ENCODE measurements at places on chromosomes 5 and 9.

GRCh38 chr5:1484730-1485578 is 38.8 kb downstream of the LPCAT1 start:
- DNase-seq: no peak

DNA sequence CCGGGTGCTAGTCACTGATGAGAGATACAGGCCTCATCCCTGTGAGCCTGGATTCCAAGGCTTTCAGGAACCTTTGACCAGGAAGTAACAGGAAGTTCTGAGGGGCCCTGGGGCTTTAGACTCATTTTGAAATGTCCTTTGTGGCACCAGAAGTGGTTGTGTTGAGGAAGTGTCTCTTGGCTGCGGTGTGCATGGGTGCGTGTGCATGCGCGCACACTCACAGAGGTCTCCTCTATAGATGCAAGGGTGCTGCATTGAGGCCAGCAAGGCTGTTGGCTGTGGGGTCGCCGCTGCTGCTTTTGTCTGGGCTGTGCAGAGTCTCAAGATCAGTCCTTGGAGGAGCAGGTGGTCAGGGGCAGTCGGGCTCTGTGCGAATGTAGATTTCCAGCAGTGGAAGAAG is 7.6 kb downstream of the RAB24 start:
- no peak for DNase-seq

DNA sequence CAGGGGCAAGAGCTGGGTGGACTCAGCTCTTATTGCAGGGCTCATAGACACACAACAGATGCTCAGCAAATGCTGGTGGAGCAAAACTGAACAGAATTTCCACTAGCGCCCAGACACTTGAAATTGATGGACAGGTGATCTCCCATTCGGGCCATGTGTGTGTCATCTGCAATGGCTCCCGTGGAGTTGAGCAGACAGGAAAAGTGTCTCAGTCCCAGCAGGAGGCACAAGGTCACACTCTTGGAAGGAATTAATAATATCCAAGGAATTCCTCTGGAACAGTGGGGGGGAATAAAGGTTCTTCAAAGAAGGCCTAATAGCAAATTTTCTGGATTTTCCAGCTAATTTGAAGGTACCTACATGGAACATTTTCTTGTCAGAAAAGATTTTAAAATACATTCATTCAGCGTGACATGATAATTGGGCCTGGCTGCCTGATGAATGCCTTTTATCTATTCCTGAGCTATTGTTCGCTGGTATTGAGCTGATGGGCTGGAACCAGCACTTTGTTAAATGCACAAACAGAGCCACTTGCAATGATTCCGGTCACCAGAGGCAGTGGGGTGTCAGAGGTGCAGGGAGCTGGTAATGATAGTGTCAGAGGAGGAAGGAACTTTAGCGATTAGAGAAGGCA is 31.5 kb upstream of the ALDH1B1 start:
- peak; percentile 81 for DNase-seq

- DNase-seq: no peak
Observed at GRCh38 chr5:79193643-79194042, 42.3 kb upstream of the JMY start.

DNA sequence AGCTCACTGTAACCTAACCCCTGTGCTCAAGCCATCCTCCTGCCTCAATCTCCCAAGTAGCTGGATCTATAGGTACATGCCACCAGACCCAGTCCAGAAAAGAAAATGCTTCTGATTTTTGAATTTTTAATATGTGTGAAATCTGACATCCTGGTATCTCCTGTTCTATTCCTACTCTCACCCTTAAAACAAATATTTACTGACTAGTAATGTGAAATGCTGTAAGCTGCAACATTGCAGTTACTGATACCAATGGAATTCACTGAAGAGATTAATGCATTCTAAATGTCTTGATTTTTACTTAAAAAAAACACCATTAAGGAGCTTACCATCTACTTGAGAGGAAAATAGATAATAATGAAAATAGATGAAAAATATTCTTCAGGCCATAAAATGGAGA is 162.7 kb upstream of the TSLP start:
- DNase-seq: no peak

- DNase-seq: no peak
Observed at GRCh38 chr5:160251406-160252155, 22.3 kb downstream of the FABP6 start.

- DNase-seq: peak; percentile 63
Observed at GRCh38 chr9:96566498-96567202, 53.0 kb downstream of the CDC14B start.

- peak; percentile 2 for DNase-seq
Observed at GRCh38 chr9:106620866-106621265, 242.1 kb upstream of the ZNF462 start.

GRCh38 chr9:130172161-130172857 is at the start of gene NCS1:
Gene NCS1 (plus strand): TSS chr9:130172404. CDS start chr9:130172664, 260 bp downstream.
- DNase-seq: peak; percentile 78

DNA sequence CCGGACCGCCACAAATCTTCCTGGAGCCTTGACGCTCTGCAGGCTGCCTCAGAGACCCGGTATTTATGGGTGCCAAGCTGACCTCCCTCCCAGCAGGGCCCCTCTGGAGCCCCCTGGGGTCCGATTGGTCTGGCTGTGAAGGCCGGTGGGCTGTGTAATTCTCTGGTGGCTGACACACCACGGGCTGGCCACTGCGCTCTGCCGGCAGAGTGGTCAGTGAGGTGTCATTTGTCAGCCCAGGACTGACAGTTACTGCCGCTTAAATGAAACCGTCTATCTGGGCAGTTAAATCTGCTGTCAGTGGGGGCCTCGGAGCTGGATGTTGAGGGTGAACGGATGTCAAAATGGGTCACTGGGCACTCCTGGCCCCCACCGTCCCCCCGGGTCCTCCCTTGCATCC is 10.7 kb downstream of the NR5A1 start:
- no peak for DNase-seq

- peak; percentile 51 for DNase-seq
Observed at GRCh38 chr5:171570244-171570825, 150.9 kb downstream of the FGF18 start.

DNA sequence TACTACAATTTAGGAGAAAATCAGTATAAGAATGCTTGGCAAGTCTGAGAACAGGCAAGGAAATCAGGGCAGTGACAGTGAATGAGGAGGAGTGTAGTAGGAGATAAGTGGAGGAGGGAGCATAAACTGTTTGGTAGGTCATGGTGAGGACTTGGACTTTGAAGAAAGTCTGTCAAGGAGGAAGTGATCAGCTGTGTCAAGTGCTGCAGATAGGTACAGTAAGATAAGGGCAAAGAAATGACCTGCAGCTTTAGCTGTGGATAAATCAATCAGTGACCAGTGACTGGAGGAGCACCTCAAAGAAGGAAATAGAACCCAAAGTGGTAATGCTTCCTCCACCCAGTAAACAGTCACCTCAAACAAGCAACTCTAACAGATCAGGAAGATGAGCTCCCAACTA is 106.3 kb downstream of the RAPGEF6 start:
- no peak for DNase-seq

GRCh38 chr9:90842996-90843395 is 41.4 kb downstream of the SYK start:
- DNase-seq: no peak

- peak; percentile 84 for DNase-seq
Observed at GRCh38 chr9:91047993-91048607, 246.5 kb downstream of the SYK start.

- no peak for DNase-seq
Observed at GRCh38 chr9:128499920-128500319, 4.6 kb upstream of the GLE1 start.

DNA sequence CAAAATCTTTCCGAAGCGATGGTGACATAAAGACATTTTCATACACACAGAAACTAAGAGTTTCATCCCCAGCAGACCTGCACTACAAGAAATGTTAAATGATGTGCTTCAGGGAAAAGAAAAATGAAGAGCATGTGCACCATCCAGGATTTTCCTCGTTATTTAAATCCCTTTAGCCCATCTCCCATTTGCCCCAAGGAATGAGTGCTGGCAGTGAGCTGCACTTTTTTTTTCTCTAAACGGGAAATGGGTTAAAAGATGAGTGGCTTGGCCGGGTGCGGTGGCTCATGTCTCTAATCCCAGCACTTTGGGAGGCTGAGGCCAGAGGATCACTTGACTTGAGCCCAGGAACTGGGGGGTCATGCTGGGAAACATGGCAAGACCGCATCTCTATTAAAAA is 6.8 kb upstream of the LRRC14B start:
- peak; percentile 27 for DNase-seq

DNA sequence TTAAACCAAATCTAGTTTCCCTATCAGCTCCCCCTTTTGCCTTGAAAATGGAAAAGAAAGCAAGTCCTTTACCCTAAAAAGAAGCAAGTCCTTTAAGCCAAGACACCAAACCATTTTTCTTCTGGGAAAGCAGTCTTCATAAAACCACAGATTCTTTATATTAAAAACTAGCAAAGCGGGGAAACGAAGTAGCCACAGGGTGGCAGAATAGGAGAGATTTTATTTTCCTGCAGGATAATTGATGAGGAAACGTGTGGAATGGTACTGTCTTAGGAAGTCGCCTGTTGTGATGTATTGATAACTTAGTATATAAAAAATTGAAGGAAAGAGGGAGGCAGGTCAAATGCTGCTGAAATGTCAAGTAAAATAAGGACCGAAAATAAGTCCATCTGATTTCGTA is 41.1 kb downstream of the ZNF883 start:
- no peak for DNase-seq

DNA sequence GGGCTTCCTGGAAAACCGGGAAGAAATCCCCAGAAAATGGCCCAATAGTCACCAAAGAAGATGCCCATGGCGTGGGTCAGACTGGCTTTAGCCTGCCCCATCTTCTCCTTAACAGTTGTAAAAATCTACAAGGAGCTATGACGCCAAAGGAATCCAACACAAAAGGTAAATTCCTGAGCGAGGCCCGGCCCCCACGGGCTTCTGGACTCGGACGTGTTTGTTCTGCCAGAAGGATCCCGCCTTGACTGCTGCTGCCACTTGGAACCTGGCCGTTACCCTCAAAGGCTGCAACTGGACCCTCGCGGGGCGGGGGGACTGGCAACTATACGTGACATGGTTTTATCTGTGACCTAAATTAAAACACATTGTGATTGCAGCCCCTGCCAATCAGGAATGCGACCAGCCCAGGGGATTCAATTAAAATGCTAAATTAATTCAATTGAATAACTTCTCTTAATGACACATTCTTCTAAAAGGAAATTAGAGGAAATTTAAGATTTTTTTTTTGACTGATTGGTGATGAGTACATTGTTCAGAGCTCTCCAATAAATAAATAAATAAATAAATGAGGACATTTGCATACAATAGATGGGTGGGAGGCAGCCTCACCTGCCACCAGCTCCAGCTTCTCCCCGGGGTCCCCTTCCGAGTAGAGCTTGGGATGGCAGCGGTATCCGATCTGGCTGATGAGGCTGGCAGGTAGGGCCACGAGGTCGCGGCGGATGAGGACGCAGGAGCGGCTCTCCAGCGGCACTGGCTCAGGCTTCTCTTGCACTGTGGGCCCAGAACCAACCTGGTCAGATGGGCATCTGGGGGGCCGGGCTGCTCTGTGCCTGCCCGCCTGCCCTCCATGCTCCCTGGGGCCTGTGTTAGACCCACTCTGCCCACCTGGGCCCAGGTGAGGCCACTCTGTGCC is 54.7 kb upstream of the UBAC1 start:
- DNase-seq: no peak

GRCh38 chr5:172797771-172798191 is 26.8 kb upstream of the DUSP1 start:
- no peak for DNase-seq

DNA sequence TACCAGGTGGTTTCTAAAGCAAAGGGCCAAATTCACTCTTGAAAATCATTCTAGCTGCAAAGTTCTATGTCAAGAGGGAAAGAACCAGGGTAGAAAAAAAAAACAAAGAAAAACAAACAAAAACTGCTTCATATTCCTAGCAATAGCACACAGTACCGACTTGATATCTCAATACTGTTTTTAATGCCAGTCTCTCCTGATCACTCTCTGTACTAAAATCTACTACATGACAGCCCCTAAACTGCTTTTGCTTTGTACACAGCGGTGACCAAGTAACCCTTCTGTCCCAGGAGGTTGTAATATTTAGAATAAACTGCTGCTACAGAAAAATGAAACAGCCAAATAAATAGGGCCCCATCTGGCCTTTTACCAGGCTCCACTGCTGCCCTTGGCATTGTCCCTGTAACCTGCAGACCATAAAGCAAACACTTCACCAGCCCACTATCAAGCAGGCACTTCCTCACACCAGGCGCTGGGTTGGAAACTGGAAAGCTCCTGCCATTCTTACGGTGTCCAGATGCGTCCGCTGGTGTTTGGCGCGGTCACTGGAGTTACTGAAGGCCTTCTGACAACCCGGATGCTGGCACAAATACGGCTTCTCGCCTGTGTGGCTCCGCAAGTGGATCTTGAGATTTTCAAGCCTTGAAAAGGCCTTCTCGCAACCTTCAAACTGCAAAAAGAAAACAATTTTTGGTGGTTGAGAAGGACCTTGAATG is 363.2 kb downstream of the GLIS3 start:
- DNase-seq: no peak

DNA sequence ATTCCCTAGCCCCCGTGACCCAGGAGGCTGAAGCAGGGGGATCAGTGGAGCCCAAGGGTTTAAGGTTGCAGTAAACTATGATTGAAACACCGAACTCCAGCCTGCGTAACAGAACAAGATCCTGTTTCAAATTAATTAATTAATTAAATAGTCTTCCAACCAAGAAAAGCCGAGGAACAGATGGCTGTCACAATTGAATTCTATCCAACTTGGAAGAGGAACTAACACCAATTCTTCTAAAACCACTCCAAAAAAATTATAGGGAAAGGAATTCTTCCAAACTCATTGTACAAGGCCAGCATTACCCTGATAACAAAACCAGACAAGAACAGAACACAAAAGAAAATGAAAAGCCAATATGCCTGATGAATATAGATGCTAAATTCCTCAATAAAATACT is 43.4 kb upstream of the RGS7BP start:
- no peak for DNase-seq

- DNase-seq: peak; percentile 55
Observed at GRCh38 chr5:122907276-122907675, 61.9 kb downstream of the SNX24 start.

DNA sequence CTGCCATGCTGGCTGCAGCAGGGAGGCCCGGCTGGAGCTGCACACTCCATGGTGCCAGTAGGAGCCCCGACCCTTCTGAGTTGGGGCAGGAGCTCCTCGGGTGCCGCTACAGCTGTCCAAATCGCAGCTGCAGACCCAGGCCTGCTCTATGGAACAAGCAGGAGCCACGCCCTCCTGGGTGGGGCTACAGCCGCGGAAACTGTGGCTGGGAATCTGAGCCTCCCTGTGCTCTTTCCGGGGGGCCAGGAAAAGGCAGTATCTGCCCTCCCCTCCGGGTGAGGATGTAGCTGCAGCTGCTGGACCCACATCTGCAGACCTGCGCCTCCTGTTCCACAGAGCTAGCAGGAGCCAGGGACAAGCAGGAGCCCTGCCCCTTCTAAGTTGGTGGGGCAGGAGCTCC is 278.9 kb upstream of the ACTBL2 start:
- DNase-seq: no peak

Data from fibroblast of skin of scalp (primary cell).